Stromal cell of bone marrow (primary cell): ENCODE measurements at places on chromosomes 11 and 22.
A peak's percentile ranks its signal among the peaks of the same experiment; 100 is the strongest.

- DNase-seq: no peak
Measured at GRCh38 chr22:38286915-38287669, 14.3 kb upstream of the TMEM184B start.

DNA sequence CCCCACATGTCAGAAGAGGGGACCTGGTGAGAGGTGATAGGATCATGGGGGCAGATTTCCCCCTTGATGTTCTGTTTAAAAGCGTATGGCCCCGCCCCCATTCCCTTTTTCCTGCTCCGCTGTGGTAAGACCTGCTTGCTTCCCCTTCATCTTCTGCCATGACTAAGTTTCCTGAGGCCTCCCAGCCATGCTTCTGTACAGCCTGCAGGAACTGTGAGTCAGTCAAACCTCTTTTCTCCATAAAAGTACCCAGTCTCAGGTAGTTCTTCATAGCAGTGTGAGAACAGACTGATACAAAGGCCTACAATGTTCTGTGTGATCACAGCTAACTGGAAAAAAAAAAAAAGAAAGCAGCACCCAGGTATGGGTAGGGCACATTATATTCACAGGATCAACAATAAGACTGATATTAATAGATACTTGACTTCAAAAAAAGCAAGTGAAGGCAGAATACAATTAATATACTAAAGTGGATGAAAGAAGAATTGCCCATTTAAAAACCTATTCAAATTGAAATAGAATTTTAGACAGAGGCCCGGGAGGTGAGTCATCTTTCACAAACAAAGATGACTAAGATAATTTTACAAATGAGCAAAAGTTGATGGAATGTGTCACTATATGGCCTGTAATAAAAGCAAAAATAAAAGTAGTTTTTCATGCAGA lies 1.7 kb upstream of the OR52K1 start:
- DNase-seq: peak; percentile 28

- no peak for DNase-seq
Measured at GRCh38 chr11:92506809-92507336, 282.3 kb downstream of the FAT3 start.

GRCh38 chr11:16778286-16778685 lies 39.8 kb downstream of the C11orf58 start:
- no peak for DNase-seq

DNA sequence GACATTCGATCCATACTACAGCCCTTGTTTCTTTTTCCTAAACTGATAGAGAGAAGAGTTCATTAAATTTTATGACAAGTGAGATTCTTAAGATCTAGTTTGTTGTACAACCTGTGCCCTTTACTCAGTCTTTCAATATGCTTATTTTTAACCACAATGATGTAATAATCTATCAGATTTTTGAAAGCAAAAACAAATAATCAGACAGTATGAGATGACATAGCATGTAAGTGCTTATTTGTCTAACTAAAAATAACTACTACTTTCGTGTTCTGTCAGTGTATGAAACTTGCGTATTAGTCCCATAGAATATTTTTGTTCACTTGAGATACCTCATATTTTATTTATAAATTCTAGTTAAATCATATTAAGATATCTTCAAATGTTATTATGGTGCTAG lies 33.2 kb downstream of the RAB39A start:
- no peak for DNase-seq

DNA sequence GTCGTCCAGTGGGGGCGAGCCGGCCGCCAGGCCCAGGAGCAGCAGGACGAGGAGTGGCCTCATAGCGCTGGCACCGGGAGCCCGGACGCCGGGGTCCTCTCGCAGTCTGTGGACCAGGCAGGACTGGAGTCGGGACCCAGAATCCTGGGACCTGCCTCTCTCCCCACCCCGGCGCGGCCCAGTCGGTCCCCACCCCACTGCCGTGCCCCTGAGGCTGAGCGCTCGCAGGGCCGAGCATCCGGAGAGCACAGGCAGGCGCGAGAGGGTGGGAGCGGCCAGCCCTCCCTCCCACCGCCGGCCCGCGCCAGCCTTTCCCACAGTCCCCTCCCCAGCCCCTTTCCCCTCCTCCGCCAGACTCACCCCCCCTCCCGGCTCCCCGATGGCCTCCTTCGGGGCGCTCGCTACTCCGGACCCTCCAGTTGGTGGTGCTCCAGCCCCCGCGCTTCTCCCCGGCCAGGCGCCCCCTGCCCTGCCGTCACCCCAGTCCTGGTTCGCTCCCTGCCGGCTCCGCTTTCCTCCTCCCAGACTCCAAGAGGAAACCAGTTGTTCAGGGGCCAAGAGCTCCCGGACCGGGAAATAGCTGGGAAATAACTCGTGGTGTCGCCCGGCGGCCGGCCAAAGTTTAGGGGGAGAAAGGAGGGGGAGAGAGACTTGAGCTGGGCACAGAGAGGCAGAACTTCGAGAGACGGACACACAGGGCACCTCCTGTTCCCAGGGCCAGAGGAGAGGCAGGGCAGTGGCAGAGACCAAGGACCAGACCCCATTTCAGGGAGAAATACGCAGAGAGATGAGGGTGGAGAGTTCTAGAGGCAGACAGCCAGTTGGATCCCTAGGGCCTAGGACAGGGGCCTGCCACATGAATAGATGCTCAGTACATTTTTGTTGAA lies at the start of gene C1QTNF5:
C1QTNF5 (minus strand) TSS at position 549 of the 887 bp plus-strand sequence; CDS start at position 63, 486 bp downstream.
- no peak for DNase-seq

GRCh38 chr22:11629661-11630385 lies 3898.2 kb upstream of the OR11H1 start:
- no peak for DNase-seq

DNA sequence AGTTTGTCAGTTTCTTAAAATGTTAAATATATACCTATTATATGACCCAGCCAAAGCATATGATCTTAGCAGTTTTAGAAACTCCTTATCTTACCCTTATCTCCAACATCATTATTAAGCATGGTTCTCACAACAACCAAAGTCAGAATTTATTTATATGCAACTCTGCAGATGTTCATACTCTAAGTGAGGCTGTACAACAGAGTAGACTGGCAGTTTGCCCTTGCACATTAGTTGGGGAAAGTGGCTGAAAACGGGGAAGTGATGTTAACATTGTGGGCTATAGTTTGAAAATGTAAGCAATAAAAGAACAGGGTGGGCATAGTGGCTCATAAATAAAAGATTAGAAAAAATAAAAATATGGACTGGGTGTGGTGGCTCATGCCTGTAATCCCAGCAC lies 49.7 kb downstream of the ATG16L2 start:
- no peak for DNase-seq

DNA sequence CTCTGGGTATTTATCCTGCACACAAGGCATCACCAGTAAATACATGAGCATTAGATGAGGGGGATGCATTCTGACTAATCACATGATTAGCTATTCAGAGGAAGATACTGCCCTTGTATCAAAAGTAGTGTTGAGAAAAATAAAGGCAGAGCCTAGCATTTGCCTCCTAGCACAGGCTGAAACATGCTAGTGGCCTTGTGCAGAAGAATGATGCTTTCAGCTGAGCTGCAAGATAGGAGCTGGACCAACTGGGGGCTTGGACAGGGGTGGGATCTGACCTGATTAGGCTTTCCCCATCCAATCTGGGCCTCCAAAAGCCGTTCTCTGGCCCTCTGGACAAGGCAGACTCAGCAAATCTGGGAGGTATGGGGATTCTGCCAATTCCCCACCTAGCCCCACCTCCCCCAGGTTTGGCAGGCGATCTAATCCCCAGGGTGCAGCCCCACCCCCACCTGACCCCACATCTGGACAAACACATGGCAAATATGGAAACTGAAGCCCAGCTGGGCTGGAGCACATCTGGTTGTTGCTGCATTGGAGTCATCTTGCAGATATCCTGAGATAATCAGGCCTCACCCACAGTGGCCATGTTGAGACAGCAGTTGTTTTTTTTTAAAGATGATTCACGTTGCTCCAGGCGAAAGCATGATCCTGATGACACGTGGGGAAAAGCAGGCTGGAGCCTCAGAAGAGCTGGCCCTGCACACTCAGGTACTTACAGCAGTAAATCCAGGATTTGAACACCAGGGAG lies 4.4 kb upstream of the MISFA start:
- no peak for DNase-seq

- DNase-seq: peak; percentile 9
Measured at GRCh38 chr11:66720223-66720898, 8.7 kb downstream of the SPTBN2 start.

DNA sequence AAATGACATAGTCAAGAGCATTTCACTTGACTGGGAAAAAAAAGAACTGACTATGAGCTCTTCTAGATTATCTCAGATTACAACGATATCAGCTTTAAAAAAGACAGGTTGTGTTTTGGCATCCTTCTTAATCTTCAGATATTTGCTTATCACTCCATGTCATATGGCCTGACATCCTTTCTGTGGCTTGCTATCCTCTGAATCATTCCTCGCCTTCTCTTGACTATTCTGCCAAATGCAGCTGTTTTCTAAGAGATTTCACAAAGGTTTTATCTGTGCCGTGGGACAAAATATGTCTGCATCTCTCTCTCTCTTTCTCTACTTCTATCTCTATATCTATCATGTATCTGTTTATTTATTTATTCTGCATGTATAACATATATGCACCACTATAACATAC lies 746.1 kb downstream of the CNTN5 start:
- DNase-seq: no peak

DNA sequence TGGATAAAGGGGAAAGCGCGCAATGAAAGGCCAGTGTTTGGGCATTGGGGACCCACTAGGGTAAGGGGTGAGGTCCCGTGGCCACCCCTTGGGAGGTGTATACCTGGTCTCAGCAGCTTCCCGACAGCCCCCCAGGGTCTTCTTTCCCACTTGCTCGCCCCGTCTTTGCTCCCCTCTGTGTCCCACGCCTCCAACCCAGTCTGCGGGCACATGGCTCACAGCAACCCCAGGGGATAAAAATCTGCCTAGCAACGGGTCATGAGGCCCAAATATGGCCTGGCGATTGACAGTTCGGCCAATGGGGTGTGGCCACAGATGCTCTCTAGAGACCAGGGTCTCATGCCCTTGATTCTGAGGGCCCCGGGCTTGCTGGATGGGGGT lies 41.6 kb downstream of the AHNAK start:
- no peak for DNase-seq

- DNase-seq: no peak
Measured at GRCh38 chr11:67452141-67452952, at the start of gene GPR152. GPR152 (minus strand) TSS chr11:67452729; CDS start chr11:67452724, 5 bp downstream.

DNA sequence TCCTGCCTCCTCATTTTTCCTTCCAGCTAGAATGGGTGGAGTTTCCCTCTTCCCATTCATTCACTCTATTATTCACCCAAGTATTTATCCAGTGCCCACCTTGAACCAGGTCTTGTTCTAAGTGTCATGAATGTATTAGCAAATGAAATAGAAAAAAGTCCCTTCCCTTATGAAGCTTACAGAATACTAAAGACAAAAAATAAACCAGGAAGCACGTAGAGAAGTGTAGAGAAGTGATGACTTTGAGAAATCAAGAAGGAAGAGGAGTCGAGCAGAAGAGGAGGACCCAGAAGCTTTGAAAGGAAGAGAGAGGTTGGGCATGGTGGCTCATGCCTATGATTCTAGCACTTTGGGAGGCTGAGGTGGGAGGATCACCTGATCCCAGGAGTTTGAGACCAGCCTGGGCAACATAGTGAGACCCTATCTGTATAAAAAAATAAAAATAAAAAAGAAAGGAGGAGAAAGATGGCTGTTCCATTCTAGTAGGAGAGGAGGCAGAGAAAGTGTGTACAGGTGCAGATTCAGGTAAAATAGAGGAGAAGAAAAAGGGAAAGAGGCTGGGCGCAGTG lies 17.1 kb upstream of the SYVN1 start:
- no peak for DNase-seq

DNA sequence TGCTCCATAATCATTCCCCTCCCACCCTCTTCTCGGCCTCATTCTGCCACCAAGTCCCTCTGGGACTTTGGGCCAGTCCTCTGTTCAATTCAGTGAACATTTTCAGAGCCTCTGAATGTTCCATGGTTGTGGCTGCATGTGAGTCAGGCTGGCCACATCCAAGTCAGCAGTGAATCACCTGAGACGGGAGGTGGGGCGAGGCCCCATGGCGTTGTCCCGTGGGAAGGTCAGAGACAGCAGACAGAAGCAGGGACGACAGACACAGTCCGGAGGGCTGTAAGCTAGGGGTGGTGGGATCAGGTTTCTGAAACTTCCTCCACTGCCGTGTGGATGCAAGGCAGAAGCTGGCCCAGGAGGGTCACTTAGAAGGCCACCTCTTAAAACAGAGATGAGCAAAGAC lies 324.8 kb downstream of the MN1 start:
- DNase-seq: peak; percentile 25

GRCh38 chr11:117618302-117618981 lies 178.6 kb downstream of the DSCAML1 start:
- DNase-seq: no peak

- no peak for DNase-seq
Measured at GRCh38 chr11:130213143-130213978, 53.8 kb downstream of the ST14 start.

DNA sequence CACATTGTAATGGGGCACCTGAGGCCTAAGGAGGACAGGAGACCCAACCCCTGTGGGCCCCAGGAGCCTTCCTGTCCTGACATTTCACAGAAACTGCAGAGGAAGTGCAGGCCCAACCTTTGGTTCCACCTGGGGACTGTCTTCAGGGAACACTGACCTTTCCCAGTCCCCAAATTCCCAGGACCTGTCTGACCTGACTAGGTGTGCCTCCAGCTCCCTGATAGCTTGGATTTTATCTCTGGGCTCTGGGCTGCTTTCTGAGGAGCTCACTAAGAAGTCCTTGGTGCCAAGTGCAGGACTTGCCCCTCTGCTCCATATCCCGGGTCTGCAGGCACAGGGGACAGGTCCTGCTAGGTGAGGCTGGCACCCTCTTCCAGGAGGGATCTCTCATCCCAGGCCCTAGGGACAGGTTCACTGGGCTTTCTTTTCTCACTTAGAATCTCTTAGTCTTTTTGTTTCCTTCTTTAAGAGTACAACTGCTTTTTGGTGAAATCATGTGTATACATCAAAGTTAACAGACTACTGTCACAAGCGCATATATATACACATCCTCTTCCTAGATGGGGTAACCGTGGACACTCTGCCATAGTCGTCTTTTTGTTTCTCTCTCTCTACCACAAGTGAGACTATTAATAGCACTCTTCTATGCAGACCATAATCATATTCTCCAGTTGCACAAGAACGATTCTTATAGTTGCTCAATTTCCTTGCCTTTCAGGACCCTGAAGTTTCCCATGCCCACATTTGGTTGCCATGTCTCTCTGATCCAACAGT lies 72.0 kb upstream of the IGLL5 start:
- no peak for DNase-seq

DNA sequence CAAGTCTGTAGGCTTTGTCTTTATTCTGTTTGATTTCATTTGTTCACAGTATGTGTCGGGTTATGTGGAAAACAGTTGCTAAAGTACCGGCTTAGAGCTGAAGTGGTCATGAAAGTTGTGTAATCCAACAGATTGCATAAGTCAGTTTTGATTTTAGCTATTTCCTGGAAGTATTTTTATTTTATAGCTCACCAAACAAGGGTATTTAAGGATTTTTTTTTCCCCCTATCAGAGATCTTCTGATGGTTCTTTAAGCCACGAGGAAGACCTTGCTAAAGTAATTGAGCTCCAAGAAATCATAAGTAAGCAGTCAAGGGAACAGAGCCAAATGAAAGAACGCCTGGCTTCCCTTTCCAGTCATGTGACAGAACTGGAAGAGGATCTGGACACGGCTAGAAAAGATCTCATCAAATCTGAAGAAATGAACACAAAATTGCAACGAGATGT lies 55.9 kb downstream of the PPFIA1 start:
- DNase-seq: peak; percentile 78

GRCh38 chr11:95140397-95141033 lies 50.9 kb downstream of the ENDOD1 start:
- no peak for DNase-seq

- no peak for DNase-seq
Measured at GRCh38 chr11:12179019-12179418, 68.6 kb downstream of the MICAL2 start.
